ENCODE measurements at places on chromosomes 4 and X. TPM values are rescaled to one million over a fixed set of nuclear protein-coding genes. Genes with fewer than 3 reads are reported as not detected.

STAP1 gene
- 0.32 TPM for total RNA-seq

- DNase-seq: no peak
Measured at GRCh38 chr4:146638786-146639505, at the start of gene POU4F2. Gene POU4F2 (plus strand): TSS chr4:146638893. CDS start chr4:146639141, 248 bp downstream.

DNA sequence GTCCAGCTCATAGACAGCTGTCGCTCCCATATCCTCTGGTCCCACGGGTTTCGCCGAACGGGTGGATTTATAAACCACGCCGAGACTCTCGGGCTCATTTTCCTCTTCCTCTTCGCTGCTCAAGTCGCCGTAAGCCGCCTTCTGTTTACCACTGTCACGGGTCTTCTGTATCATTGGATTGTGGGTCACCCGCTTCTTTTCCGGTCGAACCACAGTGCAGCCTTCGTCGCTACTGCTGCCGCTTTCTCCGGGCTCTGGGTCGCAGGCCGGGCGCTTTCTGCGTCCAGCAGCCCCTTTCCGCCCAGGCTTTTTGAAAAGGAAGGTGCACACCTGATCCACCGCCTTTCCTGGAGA lies 311 bp downstream of the RNF113A start:
- DNase-seq: no peak

DNA sequence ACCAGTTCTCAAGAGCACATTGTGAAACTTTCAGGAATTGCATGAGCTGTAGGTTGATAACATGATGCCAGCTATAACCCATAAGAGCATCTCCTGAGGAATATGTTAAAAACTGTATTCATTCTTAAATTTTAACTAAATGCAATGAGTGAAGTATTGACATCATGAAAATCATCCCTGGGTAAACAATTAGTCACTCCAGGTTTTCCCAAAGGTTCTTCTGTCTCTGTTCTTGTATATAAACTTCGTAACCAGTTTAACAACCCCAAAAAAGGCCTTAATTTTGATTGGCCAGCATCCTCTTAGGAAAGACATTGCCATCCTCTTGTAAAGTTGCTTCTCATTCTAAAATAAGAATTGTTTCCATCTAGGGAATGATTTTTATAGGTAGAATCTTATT lies 80.4 kb downstream of the TET2 start:
- DNase-seq: no peak

DNA sequence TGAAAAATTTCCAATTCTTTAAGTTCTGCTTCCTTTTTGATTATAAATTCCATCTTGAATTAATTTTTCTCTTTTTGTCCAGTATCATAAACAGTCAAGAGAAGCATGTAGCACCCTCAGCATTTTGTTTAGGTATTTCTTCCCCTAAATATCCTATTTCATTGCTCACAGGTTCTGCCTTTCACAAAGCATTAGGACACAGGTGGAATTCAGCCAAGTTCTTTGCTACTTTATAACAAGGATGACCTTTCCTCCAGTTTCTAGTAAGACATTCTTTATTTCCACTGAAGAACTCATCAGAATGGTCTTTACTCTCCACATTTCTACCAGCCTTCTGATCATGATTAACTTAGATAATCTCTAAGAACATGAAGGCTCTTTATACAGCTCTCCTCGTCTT lies 7.4 kb downstream of the SLC9B1 start:
- DNase-seq: no peak
